Cardiac muscle cell (in vitro differentiated cells and primary cell): ENCODE measurements at places on chromosomes 5 and 9. TPM values are rescaled to one million over a fixed set of nuclear protein-coding genes. Genes with fewer than 3 reads are reported as not detected.

- DNase-seq, result no peak
These were observed 53.9 kb upstream of the RIC1 start for GRCh38 chr9:5575000-5575399.

- no peak for DNase-seq
These were observed 35.8 kb downstream of the PPIC start for GRCh38 chr5:123000731-123001130.

DNA sequence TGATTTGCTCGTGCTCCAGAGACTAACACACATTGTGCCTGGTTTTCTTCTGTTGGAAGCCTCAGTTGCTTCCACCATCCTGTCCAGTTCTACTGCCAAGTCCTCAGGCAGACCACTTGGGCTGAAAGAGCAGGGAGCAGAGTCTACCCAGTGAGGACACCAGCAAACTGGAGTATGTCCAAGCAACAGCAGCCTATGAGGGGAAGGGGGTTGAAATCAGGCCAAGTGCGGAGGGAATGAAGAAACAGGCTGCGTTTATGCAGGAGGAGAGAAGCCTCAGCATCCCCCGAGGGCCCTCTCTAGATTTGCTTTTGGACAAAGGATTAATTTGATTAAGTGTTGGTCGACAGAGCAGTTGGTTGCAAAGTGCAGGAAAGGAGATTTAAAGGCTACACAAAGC is 14.5 kb downstream of the DOCK2 start:
- no peak for DNase-seq

DNA sequence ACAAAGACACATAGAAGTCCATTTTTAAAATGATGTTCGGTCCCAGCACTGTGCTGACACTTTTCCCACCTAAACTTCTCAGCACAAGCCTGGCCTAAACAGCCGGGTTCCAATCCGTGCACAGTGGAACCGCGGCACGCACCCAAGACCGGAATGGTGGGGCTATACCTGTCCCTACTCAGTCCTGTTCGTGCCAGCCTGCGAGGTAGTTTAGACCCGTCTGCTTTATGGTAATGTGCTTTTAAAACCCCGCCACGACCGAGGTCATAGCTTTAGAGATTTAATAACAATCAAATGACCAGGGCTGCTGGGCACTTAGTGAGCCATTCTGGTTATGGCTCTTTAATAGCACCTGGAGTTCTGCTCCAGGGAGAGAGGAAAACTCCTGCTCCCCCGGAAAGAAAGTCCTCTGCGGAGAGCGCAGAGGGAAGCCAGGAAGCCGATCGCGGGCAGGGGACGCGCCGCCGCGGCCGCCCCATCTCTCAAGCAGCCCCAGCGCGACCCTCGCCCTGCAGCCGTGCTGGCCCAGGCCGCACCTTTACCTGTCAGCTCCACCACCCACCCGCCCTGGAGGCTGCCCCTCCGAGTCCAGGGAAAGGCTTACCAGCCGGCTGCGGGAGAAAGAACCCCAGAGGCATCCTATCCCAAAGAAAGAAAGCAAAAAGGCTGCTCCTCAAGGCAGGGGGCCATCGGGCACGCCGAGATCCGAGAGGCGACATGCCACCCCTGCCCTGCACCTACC is 511 bp downstream of the ARL15 start:
- DNase-seq, result peak; percentile 21

The PCDHA6 gene
- polyA plus RNA-seq, result 1.3 and 7.7 TPM in 2 replicates

The HOMER1 gene
- 26.3 and 28.5 TPM in 2 replicates for polyA plus RNA-seq

DNA sequence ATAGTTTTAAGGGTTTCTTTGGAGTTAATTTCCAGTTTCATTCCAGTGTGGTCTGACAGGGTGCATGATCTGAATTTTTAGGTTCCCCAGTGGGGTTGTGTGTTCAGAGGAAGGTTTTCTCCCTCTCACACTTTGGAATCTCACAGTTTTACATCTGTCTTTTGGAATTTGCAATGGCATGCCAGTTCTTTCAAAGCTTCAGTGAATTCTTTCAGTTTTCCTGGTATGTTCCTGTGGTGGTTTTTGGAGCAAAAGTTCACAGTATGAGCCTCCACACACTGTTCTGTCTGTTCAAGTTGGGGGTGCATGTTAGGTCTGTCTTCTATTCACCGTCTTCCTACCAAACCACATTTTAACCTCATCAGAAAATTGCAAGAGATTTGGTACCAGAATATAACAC is 624.2 kb downstream of the KCTD16 start:
- DNase-seq, result no peak

The ROPN1L gene
- 1.3 TPM in 1 of 2 replicates, not detected in the other for polyA plus RNA-seq
